ENCODE measurements at places on chromosomes 16 and 17. TPM values are rescaled to one million over a fixed set of nuclear protein-coding genes. Genes with fewer than 3 reads are reported as not detected.
A peak's percentile ranks its signal among the peaks of the same experiment; 100 is the strongest.

GRCh38 chr17:15119968-15120367 is 145.2 kb downstream of the PMP22 start:
- no peak for DNase-seq
- H3K36me3 ChIP-seq, result no peaks in the 10 kb centered on the region
- H3K27me3 ChIP-seq, result no peaks in the 10 kb centered on the region

GRCh38 chr17:56432443-56432842 is 161.1 kb upstream of the NOG start:
- no peaks in the 10 kb centered on the region for H3K36me3 ChIP-seq
- H3K27ac ChIP-seq, result no peak overlapping the region
- DNase-seq, result no peak
- H3K27me3 ChIP-seq, result peaks cover 9% of the 10 kb centered on the region

- peaks cover 53% of the 10 kb centered on the region for H3K36me3 ChIP-seq
- H3K4me3 ChIP-seq, result no peak overlapping the region
- no peaks in the 10 kb centered on the region for H3K27me3 ChIP-seq
Observed at GRCh38 chr17:21149621-21150020, 22.9 kb downstream of the DHRS7B start.

DNA sequence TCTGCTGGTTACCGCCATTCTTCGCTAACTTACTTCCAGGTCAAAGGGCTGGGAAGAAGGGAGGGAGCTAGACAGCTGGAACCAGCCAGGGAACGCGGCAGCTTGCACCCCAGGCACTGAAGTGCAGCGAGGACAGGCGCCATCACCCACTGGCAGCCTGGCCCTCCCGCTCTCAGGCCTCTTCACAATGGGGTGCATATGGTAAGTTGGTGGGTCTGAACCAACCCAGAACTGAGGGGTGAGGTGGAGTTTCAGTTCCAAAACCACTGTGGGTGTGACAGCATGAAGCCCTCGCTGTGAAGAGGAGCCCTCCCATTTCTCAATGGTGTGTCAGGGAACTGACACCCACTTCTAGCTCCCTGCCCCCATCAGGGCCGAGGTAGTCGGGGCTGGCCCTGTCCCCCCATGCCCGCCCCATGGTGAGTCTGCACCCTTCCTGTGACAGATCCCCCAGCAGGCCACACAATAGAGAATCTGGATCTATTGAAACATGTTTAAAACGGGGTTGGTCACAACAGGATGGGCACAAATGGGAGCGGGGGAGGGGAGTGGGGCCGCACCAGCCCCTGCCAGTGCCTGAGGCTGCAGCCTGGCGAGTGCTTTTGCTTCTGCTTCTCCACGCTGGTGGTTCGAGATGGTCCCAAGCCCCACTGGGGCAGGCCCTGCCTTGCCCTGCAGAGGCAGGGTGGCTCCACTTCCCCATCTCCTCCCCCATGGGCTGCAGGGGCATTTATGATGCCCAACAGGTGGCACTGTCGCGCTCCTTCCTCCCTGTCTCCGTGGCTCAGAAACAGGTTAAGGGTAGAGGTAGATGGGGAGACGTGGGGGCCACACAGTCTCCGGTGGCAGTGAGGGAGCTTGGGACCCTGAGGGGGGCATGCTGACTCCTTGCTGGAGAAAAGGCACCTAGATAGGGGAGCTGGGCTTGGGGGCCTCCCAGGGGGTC is 2.3 kb downstream of the LIMD2 start:
- DNase-seq, result peak; percentile 92
- peaks cover 48% of the 10 kb centered on the region for H3K4me1 ChIP-seq
- no peaks in the 10 kb centered on the region for H3K27me3 ChIP-seq
- peaks cover 38% of the 10 kb centered on the region for H3K36me3 ChIP-seq
- H3K4me3 ChIP-seq, result peak overlapping the region; percentile 84
- peak overlapping the region; percentile 94 for H3K27ac ChIP-seq

DNA sequence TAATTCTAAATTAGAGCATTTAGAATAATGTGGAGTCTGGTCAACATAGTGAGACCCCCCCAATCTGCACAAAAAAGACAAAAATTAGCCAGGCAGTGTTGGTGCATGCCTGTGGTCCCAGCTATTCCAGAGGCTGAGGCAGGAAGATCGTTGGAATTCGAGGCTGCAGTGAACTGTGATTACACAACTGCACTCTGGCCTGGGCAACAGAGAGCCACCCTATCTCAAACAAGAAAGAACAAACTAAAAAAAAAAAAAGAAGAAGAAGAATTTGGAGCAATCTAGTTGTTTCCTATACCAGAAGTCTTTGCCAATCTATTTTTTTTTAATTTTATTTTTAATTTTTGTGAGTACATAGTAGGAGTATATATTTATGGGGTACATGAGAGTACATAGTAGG is 6.0 kb downstream of the CETP start:
- no peak overlapping the region for H3K27ac ChIP-seq
- no peaks in the 10 kb centered on the region for H3K27me3 ChIP-seq
- DNase-seq, result no peak
- no peaks in the 10 kb centered on the region for H3K36me3 ChIP-seq
- H3K4me1 ChIP-seq, result peaks cover 21% of the 10 kb centered on the region

GRCh38 chr16:30414159-30414558 is 6.8 kb downstream of the ZNF771 start:
- peaks cover 41% of the 10 kb centered on the region for H3K4me1 ChIP-seq
- no peak overlapping the region for H3K27ac ChIP-seq
- no peaks in the 10 kb centered on the region for H3K27me3 ChIP-seq
- DNase-seq, result no peak
- H3K4me3 ChIP-seq, result no peak overlapping the region

- peak overlapping the region; percentile 84 for H3K27ac ChIP-seq
- DNase-seq, result no peak
- peaks cover 68% of the 10 kb centered on the region for H3K4me1 ChIP-seq
- H3K36me3 ChIP-seq, result peaks cover 22% of the 10 kb centered on the region
- peak overlapping the region; percentile 61 for H3K4me3 ChIP-seq
Observed at GRCh38 chr17:73227379-73227778, 34.3 kb downstream of the CPSF4L start.

GRCh38 chr16:75264999-75265910 is 13.8 kb upstream of the BCAR1 start:
- H3K27ac ChIP-seq, result no peak overlapping the region
- H3K27me3 ChIP-seq, result peaks cover 45% of the 10 kb centered on the region
- H3K36me3 ChIP-seq, result no peaks in the 10 kb centered on the region
- H3K4me3 ChIP-seq, result no peak overlapping the region

Gene TMIGD1
- not detected for total RNA-seq

- no peaks in the 10 kb centered on the region for H3K27me3 ChIP-seq
- H3K4me3 ChIP-seq, result no peak overlapping the region
- peaks cover 9% of the 10 kb centered on the region for H3K36me3 ChIP-seq
- H3K4me1 ChIP-seq, result peaks cover 38% of the 10 kb centered on the region
- no peak for DNase-seq
Observed at GRCh38 chr16:58121132-58121531, 8.0 kb downstream of the CFAP20 start.

DNA sequence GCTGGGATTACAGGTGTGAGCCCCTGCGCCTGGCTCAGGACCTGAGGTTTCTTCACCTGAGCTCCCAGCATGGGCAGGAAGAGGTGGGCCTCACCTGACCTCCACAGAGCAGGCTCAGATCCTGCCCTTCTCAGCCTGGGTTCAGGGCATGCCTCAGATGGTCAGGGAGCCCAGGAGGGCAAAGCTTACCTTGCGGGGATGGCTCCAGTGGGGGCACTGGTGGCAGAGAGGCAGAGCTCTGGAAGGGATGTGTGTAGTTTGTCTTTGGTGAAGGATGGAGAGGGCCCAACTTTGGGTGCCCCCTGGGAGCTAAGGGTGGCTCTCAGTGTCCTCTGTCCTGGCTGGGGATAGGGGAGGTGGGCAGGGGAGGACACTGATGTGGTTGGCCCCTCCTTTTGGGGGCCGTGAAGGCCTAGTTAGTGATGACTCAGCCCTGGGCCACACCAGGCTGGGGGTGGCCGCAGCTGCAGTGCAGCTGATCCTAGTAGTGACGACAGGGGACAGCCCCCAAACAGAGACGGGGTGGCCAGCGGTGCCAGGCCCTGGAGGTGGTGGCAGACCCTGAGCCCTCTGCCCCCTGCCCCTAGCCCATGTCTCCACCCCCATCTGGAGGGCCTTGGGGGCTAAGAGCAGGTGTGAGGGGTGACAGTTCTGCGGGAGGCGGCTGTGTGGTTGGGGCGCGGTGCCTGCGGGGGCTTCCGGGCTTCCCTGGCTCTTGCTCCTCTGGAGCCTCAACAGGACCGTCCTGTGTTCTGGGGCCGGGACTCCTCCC is 5.8 kb downstream of the NHERF2 start:
- H3K27me3 ChIP-seq, result peaks cover 13% of the 10 kb centered on the region
- DNase-seq, result no peak
- no peak overlapping the region for H3K4me3 ChIP-seq

GRCh38 chr16:74603848-74604247 is 3.1 kb downstream of the GLG1 start:
- peaks cover 22% of the 10 kb centered on the region for H3K36me3 ChIP-seq
- H3K27me3 ChIP-seq, result no peaks in the 10 kb centered on the region
- peaks cover 75% of the 10 kb centered on the region for H3K4me1 ChIP-seq
- H3K27ac ChIP-seq, result no peak overlapping the region
- peak overlapping the region; percentile 33 for H3K4me3 ChIP-seq
- no peak for DNase-seq

GRCh38 chr16:70805787-70806186 is 4.8 kb upstream of the VAC14 start:
- no peaks in the 10 kb centered on the region for H3K36me3 ChIP-seq
- H3K27ac ChIP-seq, result no peak overlapping the region
- peaks cover 9% of the 10 kb centered on the region for H3K4me1 ChIP-seq
- H3K4me3 ChIP-seq, result no peak overlapping the region
- DNase-seq, result no peak
- H3K27me3 ChIP-seq, result peaks cover 11% of the 10 kb centered on the region

DNA sequence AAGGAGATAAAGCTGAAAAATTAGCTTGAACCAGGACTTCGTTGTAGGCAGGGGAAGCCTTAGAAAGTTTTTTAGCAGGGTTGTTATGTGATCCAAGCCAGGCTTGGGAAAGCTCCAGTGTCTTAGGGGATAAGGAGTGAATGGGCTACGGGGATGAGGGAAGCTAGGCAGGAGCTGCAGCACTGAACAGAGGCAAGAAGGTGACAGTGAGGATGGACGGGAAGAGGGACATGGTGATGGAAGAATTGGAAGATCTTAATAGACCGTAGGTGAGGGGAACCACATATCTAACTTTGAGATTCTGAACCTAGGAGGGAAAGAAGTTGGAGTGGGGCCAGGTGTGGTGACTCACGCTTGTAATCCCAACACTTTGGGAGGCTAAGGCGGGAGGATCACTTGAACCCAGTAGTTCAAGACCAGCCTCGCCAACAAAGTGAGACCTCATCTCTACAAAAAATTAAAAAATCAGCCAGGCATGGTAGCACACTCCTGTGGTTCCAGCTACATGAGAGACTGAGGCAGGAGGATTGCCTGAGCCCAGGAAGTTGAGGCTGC is 3.2 kb downstream of the RHBDL3 start:
- H3K27me3 ChIP-seq, result peaks cover 69% of the 10 kb centered on the region
- DNase-seq, result no peak
- no peaks in the 10 kb centered on the region for H3K36me3 ChIP-seq
- no peak overlapping the region for H3K4me3 ChIP-seq

DNA sequence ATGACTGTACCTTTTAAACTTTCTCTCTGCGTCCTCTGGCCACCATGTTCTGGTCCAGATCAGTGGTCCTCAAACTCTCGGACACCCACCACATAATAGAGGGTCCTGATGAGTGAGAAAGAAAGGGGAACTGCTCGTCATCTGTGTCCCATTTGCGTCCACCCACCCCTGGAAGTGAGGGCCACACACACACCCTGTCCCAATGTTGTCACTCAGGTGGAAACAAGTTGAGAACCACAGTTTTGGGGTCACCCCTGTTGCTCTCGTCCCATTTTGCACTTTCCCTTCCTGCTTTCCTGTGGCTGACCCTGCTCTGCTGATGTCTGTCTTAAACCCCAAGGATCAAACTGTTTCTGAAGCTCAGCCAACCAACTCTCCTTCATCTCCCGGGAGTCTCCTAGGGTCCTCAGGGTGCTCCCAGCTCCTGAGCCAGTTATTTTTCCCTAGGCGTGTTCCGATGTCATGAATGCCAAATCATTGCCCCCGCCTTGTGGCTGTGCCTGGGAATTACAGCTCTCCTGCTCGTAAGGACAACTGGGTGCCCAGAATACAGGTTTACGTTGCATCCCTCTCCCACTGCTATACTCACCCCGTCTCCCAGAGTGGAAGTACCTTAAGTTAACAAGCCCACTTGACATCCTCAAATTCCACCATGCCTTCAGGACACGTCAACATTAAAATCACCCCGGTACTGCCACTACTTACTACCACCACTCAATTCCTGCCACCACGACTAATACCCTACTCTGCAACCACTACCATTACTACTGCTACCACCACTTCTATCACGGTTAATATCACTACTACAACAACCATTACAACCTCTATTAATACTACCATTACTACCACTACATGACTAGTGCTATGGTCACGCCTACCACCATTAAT is 26.0 kb upstream of the HNF1B start:
- H3K27me3 ChIP-seq, result peaks cover 15% of the 10 kb centered on the region
- no peak overlapping the region for H3K4me3 ChIP-seq
- H3K4me1 ChIP-seq, result peaks cover 41% of the 10 kb centered on the region
- peak; percentile 48 for DNase-seq
- no peak overlapping the region for H3K27ac ChIP-seq

Gene SDR42E2
- 0.18 TPM for total RNA-seq

DNA sequence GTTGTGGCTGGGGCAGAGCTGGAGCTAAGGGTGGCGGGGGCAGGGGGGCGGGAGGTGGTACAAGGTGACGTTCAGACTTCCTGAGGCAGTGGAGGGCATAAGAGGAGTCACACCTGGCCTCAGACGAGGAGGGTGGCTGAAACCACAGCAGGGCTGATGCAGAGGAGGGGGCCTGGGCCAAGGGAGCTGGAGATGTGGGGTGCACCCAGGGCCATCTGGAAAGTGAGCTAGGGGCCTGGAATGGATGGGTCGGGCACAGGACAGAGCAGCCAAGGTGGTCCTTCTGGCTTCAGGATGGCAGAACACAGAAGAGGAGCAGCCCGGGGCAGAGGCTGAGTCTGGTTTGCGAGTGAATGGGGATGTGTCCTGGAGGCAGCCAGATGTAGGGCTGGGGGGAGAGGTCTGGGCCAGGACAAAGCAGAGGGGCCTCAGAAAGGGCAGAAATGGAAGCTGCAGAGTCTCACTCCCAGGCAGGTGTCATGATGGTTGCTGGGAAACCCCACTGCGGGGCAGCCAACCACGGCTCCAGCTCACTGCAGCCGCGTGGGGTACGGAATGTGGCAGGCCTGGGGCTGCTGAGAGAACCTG is 57.6 kb downstream of the PRMT7 start:
- H3K36me3 ChIP-seq, result no peaks in the 10 kb centered on the region
- DNase-seq, result no peak
- peaks cover 32% of the 10 kb centered on the region for H3K27me3 ChIP-seq
- H3K27ac ChIP-seq, result no peak overlapping the region

Data from activated CD8-positive, alpha-beta memory T cell treated with anti-CD3 and anti-CD28 coated beads, Interleukin-2, amount 10 ng/mL, durations not matched to agents 7 days and 5 days (primary cell).